ENCODE measurements at places on chromosomes 3 and 15. TPM values are rescaled to one million over a fixed set of nuclear protein-coding genes. Genes with fewer than 3 reads are reported as not detected.

TMEM207 gene
- not detected for total RNA-seq

ALS2CL gene
- total RNA-seq = 78.9 TPM

HRG gene
- total RNA-seq = 0.35 TPM

KY gene
- total RNA-seq = 0.50 TPM

DISP2 gene
- 0.69 TPM for total RNA-seq

PLA1A gene
- total RNA-seq = 6.7 TPM

LSMEM2 gene
- total RNA-seq = 0.22 TPM

SPTSSB gene
- total RNA-seq = 7.8 TPM

TIMP4 gene
- total RNA-seq = 7.6 TPM

Data from kidney (tissue), 22 donors.